ENCODE measurements at places on chromosomes 1 and 21.

GRCh38 chr1:30213936-30214335 is 509.4 kb downstream of the MATN1 start:
- DNase-seq = no peak

- DNase-seq = no peak
These were observed 41.9 kb upstream of the CACYBP start for GRCh38 chr1:174957829-174958228.

- no peak for DNase-seq
These were observed 17.8 kb upstream of the SLAMF1 start for GRCh38 chr1:160664573-160665051.

- no peak for DNase-seq
These were observed 138.9 kb downstream of the ACTL8 start for GRCh38 chr1:17893891-17894631.

GRCh38 chr1:66834926-66835325 is 33.9 kb upstream of the INSL5 start:
- DNase-seq = no peak

DNA sequence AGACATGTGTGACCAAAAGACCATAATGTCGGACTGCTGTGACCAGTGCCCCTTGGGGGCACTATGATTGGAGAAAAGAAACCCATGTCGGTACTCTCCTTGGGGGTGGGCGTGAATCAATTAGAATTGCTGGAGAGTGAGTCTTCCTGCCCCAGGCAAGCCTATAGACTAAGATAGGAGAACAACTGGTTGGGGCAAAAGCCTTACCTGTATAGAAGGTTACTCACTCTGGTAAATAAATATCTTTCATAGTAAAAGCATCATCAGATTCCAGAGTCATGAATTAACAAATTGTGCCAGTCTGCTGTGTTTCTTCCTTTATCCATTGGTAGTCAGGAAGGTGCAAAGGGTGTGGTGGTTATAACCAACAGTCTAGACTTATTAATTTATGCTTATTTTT is 2.9 kb upstream of the PTGFRN start:
- DNase-seq = no peak

GRCh38 chr1:24157918-24158481 is 15.1 kb upstream of the IL22RA1 start:
- no peak for DNase-seq

DNA sequence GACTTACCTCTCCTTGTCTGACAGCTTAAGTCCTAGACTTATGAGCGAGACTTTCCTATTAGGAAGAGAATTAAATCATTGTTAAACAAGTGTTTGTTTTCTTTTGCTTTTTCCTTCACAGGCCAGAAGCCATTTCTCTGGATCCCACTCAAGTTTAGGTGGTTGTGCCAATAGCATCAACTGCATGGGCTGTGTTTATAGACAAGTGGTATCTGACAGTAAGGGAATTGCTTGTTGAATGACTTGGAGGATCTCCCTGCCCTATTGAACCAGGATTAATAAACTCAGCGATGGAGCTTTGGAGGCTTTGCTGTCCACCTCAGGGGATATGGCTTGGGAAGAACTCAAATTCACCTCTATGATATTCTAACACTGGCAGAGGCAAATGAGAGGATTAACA is 43.7 kb downstream of the UTP25 start:
- DNase-seq = no peak
